ENCODE measurements at places on chromosomes 6 and 20.

DNA sequence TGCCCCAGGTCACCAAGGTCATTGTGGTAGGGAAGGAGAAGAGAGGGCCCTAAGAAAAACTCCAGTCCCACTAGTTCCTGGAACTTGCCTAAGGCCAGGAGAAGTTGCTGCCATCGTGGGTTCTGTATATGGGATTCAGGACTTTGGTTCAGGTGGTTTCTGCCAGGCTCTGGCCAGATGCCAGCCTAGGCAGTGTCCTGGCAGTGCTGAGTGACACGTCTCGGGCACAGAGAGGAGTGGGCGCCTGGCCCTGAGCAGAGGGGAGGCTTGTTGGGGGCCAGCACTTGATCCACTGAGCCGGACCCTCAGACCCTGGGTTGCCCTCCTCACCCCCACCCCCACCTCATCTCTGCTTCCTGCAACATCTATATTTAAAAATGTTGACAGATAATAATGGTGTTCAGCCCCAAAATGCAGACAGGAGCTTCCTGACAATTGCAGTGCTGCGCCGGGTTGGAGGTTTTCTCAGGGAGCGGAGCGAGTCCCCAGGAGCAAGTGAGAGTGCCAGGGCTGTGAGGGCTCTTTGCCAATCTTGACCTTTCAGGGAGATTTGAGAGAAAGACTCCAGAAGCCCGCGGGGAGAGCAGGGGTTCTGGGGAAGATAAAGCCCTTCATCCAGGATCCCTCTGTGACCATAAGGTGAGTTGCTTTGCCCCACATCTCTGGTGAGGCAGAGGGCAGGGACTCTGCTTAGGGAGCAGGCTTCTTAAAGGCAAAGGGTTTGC lies 71.9 kb downstream of the PHACTR3 start:
- DNase-seq: no peak

DNA sequence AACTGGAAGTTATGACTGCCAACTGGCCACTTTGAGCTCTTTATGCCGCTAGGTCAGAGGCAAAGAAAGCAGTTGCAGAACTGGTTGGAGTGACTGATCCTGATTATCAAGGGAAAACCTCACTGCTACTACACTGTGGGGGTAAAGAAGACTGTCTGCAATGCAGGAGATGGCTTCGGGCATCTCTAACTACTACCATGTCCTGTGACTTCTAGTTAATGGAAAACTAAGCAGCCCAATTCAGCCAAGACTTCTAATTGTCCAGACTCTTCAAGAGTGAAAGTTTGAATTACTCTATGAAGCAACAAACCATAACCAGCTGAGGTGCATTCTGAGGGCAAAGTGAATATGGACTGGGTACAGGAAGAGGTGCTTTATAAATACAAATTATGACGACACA lies 773.6 kb upstream of the SLC35B3 start:
- no peak for DNase-seq

DNA sequence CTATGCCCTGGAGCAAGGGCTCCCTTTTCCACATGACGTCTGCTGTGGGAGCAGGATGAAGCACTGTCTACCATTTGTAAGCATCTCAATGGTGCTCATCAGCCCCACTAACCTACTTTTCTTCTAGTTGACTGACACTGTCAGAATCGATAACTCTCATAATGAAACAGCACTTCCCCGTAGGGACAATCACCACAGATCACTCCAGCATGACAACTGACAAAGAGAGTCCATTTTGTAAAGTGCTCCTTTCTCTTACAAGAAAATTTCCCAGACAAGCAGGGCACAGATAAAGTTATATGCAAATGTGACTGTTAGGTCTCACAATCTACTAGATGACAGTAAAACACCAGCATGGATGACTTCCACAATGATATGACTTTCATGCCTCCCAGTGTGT lies 46.4 kb downstream of the HEBP2 start:
- peak; percentile 36 for DNase-seq

GRCh38 chr6:159996087-159996622 lies 27.3 kb downstream of the IGF2R start:
- no peak for DNase-seq

GRCh38 chr20:61633004-61633403 lies 380.9 kb downstream of the CDH4 start:
- DNase-seq: no peak

- DNase-seq: peak; percentile 41
Measured at GRCh38 chr6:35397806-35398418, 54.2 kb upstream of the FANCE start.

DNA sequence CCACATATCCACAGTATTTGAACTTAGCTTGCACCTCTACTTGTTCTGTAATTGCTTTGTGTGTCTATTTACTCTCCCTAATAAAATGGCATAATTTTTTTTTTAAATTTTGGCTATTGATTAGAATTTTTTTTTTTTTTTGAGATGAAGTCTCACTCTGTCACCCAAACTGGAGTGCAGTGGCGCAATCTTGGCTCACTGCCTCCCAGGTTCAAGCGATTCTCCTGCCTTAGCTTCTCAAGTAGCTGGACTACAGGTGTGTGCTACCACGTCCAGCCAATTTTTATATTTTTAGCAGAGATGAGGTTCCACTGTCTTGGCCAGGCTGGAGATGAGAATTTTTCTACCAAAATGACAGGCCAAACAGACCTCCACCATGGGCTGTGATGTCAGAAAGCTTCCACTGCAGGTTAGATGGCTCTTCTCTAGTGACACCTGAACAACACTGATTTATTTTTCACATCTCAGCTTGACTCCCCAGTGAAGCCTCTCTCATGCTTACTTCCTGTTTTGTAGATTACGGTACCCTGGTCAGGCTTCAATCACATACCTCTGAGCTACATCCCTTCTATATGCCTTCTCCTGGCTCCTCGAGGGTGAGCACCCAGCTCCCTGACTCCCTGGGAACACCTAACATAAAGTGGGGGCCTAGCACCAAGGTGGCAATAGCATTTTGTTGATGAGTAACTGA lies 112.8 kb downstream of the ARHGAP18 start:
- peak; percentile 20 for DNase-seq

DNA sequence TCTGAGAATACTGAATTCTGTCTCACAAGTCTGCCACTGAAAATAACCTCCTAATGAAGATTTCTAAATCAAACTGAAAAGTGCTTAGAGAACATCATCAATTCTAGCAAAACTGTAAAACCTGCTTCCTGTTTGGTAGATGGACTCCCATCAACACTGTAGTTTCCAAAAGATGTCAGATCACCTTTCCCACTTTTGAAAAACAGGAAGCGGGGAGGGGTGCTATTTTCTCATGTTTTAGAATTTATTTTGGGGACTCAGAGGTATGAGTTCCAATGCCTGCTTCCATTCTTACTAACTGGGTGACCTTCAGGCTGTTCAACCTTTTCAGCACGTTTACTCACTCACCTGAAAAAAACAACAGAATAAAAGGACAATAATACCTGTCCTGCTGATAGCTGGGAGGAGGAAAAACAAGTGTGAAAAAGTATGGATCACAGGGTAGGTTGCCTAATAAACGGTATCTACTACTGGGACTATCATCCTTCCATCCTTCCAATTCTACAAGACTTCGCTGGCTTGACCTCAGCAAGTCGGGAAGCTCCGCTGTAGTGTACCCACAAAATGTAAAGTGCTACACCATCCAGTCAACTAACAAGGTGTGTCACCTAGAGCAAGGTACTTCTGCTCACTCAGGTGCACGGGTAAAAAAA lies 1.1 kb downstream of the ATP5F1E start:
- no peak for DNase-seq
